ENCODE measurements at places on chromosomes 6 and 20.
A peak's percentile ranks its signal among the peaks of the same experiment; 100 is the strongest.

- DNase-seq = peak; percentile 45
Measured at GRCh38 chr6:84422380-84422968, 195.0 kb upstream of the CEP162 start.

- no peak for DNase-seq
Measured at GRCh38 chr6:154457046-154457713, 53.3 kb downstream of the CNKSR3 start.

GRCh38 chr6:34810017-34810882, 18.4 kb downstream of the BLTP3A start:
- DNase-seq = no peak

DNA sequence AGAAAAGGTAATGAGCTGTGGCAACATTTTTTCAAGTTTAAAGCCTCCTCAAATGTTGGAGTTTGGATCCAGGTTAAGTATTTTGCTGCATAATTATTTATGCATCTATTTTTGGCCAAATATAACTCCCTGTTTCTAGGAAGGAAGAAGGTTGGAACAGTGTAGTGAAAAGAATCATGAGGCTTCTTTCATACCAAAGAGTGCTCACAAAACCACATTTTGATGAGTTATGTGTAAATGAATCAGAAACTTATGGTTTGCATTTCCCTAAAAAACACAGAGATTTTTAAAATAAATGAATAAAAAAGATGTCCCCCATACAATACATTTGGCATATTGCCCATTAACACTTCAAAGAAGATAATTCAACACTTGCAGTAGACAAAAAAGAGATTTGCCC, 246.9 kb upstream of the PRDM1 start:
- no peak for DNase-seq

- DNase-seq = no peak
Measured at GRCh38 chr6:89134723-89135122, 11.1 kb upstream of the PM20D2 start.

- no peak for DNase-seq
Measured at GRCh38 chr20:50597406-50597969, 87.3 kb downstream of the PTPN1 start.

Data from HuH-7 (cell line).